ENCODE measurements at places on chromosomes 3 and 15.

GRCh38 chr3:149421764-149422163, 44.3 kb upstream of the TM4SF1 start:
- no peak for DNase-seq

- DNase-seq = no peak
Measured at GRCh38 chr3:43030162-43030935, 51.2 kb downstream of the GASK1A start.

- DNase-seq = peak; percentile 59
Measured at GRCh38 chr15:72375501-72375845, 341 bp downstream of the HEXA start.

DNA sequence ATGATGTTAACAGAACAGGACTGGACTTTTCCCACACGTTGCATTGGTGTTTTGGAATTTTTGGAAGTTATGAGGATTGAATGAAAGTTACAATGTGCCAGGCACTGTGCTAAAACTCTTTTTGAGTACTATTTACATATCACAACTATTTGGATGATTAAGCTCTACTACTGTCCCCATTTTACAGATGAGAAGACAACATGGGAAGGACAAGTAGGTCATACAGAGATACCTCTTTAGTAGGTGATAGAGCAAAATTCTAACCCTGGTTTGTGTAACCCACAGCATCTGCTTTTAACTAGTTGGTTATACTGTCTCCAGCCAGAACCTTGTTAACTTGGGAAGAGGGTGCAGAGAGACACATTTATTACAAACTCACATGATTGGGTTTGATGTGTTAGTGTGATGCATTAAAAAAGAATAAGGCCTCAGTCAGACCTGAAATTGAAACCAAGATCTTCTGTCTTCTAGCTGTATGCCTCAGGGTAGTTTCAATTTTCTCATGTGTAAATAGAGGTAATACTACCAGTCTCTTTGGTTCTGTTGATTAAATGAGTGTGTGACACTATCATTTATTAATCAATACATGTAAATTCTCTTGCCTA, 1.4 kb downstream of the NDUFB4 start:
- DNase-seq = no peak

- no peak for DNase-seq
Measured at GRCh38 chr3:71001303-71001830, 582.2 kb downstream of the FOXP1 start.

DNA sequence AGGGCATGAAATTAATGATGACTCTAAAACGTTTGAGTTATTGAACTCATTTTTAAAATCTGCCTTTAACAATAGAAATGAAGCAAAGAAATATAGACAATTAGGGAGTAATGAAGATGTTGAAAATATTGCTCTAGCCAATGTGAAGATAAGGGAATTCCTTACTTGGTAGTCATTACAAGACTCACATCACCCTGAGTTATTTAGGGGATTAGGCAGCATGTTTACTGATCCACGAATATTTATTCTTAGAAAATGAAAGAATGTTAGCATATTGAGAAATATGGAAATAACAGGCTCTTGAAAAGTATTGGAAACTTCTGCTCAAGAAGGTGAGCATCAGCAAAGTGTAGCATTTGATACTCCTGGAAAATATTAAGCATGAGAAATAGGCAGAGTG, 398.1 kb upstream of the ARPP21 start:
- no peak for DNase-seq

GRCh38 chr3:133127381-133127780, 89.2 kb downstream of the TMEM108 start:
- no peak for DNase-seq

GRCh38 chr15:69090197-69090948, 70.1 kb upstream of the GLCE start:
- no peak for DNase-seq

DNA sequence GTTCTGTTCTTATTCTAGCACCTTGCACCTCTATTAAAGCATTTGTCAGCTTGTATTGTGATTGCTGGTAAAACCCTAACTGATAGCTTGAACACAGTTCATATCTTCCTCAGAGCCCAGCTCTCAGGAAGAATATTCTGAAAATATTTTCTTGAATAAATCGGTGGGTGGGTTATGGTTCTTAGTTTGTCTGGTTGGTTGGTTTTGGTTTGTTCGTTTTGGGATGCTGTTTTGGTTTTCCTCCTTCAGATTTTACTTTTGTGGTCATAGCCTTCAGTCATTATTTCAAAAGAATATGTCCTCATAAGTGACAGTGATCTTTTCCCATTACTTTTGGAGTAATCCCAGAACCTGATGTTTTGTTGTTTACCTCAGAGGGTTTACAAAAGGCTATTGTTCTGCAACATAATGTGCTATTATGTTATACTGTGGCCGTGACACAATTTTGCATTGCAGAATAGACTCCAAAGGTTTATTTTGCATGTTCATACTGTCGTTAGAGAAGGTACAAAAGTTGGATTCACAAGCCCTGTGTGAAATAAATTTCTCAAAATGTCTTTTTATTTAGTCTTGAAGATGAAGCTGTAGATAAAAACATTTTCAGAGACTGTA, 2.7 kb upstream of the TMEM87A start:
- DNase-seq = no peak

DNA sequence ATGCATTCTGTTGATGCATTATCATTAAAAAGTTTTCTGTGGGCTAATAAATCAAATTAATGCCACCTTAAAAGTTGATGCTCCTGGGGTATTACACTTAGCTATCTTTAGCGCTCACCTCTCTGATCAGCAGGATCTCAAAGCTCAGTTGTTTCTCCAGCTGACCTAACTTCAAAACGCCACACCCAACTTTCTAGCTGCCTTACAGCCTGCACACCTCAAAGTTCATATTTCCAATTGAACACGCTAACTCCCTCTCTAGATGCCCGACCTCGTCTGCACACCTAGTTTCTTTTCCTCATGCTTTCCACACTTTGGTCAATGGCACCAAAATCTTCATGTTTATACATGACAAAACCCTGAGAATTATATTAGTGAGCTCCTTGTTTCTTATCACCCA, 98.2 kb upstream of the AGTR1 start:
- DNase-seq = no peak

GRCh38 chr3:38650248-38650951, 913 bp upstream of the SCN5A start:
- no peak for DNase-seq

- no peak for DNase-seq
Measured at GRCh38 chr3:61530355-61530754, 31.0 kb upstream of the PTPRG start.

- DNase-seq = no peak
Measured at GRCh38 chr3:147424581-147425387, 15.6 kb downstream of the ZIC1 start.

DNA sequence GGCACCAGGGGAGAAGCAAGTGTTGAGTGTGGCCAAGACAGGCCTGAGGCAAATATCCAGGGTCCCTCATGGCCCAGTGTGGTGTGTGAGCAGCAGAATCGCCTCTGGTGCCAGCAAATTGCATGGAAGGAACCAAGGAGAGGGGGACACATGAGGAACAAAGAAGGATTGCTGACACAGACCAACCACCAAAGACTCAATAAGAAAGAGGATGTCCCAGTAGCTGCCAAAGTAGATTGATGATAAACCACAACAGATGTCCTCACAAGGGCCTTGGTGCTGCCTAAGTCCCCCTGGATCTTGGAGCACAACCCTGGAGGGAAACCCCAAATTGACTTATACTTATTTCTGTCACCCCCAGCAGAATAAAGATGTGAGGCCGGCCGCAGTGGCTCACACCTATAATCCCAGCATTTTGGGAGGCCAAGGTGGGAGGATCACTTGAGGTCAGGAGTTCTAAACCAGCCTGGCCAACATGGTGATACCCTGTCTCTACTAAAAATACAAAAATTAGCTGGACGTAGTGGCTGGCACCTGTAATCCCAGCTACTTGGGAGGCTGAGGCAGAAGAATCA, 10.6 kb downstream of the SRGAP3 start:
- no peak for DNase-seq

DNA sequence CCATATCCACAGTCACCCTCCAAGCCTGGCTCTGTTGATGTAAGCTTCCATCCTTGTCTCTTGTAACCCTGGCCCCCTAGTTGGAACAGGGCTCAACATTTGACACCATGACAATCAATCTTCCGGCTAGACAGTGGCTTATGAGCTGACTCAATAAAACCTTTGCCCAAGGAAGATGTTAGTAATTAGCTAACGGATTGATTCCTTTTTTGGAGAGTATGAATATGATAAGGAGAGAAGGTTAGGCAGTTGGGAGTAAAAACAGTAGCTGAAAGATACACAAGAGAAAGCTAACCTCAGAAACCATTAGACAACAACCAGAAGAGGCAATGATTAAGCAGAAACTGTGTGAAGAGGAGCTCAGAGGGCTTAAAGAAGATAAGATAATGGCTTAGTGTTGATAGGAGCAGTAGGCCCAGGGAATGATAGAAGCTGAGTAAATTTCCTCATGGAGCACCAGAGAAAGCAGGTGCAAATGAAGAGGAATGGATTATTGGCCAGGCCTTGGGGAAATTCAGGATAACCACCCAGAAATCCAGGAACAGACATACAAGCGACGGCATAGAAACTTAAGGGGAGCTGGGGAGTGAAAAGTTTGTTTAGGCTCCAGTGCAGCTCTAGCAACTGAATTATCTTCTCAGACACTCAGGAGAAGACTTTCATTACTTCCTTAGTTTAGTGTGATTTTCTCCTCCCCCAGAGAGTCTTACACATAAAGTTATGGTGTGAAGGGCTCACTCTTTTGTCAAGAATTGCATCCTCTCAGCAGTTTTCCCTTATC, 7.8 kb upstream of the RFX7 start:
- no peak for DNase-seq
